Activated CD4-positive, CD25-positive, alpha-beta regulatory T cell (primary cell): ENCODE measurements at places on chromosomes 4 and X.

GRCh38 chr4:39367166-39367565 is 1.0 kb upstream of the RFC1 start:
- no peak for DNase-seq

DNA sequence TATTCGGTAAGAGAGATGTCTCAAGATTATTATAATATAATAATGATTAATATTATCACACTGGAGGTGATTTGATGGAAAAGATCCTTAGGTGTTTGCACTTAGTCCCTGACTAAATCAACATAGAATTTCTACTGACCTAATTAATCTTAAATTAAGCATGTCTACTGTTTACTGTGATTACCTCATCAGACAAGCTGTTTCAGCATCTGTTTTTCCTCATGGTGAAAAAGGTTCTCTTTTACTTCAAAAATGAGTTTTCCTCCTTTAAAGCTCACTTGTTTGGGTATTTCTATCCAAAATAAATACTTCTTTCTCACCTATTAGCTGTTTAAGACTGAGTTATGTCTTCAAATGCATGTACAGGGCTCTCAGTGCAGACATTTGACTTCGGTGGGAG is 407.8 kb downstream of the NKX6-1 start:
- DNase-seq = no peak

- no peak for DNase-seq
Observed at GRCh38 chr4:177047070-177047850, 254.5 kb upstream of the VEGFC start.

DNA sequence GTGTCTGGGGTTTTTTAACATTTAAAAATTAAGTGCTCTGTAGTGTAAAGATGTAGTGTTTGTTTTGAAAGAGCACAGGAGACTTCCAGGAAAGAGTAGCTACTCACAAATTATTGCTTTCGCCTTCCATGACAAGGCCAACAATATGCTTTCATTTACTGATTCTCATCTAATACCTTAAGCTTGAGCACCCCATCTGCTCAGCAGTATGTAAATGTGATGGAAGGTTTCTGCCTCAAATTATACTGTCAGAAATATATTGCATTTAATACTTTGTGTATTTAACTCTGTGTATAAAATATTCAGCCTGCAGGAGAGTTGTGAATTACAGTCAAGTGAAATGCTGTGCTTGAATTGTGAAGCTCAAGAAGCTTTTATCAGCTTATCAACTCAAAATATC is 296.3 kb upstream of the ATOH1 start:
- DNase-seq = no peak

- DNase-seq = no peak
Observed at GRCh38 chr4:171843456-171843855, 30.3 kb downstream of the GALNTL6 start.

DNA sequence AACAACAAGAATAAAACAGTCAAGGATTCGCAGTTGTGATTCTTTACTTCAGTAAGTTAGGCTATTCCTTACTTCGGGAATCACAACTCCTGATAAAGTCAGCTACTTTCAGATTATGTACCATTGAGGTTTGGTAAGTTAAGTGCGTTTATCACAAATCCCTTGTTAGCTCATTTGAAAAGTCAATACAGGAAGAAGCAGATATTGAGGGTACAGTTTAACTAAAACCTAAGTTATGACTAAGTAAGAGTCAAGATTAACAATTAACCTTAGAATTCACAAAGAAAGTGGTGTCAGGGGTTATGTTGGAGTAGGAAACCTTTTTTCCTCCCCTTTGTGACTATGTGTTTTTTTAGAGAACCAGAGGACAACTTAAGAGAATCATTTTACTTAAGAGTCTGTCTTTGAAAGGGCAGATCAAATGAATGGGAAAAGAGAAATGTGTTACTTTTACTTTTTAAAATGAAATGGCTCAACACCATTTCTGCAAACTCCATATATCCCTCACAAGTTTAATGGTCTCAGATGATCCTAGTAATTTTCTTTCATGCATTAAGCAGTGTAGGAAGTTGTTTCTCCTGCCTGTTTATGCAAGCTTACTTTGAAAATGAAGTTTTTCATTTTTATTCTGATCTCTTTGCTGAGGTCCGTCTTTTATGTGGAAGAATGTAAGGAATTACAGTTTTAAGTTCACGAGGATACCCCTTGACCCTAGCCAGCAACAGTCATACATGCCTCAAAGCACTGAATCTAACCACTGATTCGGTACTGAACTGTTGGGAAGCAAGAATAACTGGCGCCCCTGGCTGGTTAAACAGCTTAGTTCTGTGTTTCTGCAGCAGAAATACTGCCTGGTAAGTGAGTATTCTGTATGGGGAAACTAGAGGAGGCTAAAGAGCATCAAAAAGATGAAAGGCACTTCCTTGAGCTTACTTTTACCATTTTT is 211.7 kb downstream of the SLC4A4 start:
- no peak for DNase-seq

DNA sequence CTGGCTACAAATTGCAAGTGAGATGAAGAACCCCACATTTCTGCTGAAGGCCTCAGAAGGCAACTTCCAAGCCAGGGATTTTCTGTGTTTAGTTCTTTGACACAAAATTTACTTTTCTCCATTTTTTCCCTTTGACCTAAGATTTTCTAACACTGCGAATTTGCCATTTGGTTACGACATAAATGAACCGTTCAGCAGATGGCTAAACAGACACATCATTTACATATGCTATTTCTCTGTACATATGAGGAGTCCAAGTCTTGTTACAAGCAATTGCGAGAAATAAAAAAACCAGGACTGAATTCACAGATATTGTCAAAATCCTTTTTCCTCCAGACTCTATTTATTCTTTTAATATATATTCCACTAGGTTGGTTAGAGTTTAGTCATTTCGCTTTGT is 978.6 kb downstream of the NLGN4X start:
- no peak for DNase-seq

DNA sequence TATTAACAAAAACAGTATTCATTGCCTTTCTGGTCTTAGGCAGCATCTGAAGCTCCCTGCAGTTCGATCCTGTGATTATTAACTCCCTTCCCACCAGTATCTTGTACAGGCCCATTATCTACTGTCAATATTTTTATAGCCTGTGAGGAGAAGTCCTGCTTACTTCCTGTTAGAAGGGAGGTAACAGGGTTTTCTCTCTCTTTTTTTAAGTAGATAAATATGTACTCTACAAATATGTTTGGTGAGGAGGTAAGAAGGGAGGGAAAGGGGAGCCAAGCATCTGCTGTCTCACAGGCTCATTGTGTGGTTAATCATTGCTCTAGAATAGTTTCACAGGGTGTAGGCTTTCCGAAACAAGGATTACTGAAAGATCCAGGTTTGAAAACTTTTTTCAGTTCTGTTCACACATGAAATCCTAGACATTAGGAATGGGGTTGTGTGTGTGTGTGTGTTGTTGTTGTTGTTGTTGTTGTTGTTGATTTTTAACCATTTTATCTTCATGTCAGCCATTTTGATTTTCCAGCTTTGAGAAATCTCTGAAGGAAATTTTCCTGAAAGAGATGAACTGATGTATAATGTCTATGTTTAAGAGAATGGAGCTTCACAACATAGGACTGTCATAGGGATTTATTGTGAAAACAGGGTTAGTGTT is 14.2 kb downstream of the ATOH1 start:
- DNase-seq = no peak

DNA sequence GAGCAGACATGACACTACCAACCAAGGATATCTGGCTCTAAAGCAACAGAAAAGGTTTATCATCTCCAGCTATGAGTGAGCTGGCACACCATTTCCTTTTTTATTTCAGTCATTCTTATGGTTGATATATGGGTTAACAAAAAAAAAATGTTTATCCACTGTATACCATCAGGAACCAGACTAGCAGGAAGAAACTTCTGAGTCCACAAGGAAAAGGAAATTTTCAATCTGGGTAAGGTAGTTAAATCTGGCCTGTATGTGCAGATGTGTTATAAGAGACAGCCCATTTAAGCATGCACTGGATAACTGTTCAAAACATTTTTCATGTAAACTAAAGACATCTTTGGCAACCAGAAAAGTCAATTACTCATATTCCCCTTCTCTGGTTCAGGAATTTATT is 35.0 kb downstream of the AMMECR1 start:
- DNase-seq = no peak

- DNase-seq = no peak
Observed at GRCh38 chr4:85086721-85087120, 120.2 kb upstream of the WDFY3 start.

DNA sequence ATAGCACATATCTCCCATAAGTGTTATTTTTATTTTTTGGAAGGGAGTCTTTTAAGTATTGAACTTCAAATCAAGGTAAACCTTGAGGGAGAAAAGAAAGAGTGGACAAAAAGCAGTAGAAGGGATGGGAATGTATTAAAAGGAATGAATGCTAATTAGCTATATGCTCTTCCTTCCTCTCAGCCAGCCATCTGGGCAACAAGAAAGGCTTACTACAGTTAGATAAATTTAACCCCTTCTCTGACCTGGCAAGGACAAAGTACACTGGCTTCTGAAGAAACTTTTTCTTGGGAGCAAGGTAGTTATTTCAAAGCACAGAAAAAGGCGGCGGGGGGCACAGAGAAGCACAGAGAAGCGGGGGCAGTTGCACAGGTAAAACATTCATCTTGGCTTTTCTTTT is 54.6 kb downstream of the GAB1 start:
- DNase-seq = no peak

GRCh38 chr4:39883646-39884045 is 94.1 kb downstream of the PDS5A start:
- DNase-seq = no peak
